AG04449 (cell line): ENCODE measurements at places on chromosomes 7 and 10.

DNA sequence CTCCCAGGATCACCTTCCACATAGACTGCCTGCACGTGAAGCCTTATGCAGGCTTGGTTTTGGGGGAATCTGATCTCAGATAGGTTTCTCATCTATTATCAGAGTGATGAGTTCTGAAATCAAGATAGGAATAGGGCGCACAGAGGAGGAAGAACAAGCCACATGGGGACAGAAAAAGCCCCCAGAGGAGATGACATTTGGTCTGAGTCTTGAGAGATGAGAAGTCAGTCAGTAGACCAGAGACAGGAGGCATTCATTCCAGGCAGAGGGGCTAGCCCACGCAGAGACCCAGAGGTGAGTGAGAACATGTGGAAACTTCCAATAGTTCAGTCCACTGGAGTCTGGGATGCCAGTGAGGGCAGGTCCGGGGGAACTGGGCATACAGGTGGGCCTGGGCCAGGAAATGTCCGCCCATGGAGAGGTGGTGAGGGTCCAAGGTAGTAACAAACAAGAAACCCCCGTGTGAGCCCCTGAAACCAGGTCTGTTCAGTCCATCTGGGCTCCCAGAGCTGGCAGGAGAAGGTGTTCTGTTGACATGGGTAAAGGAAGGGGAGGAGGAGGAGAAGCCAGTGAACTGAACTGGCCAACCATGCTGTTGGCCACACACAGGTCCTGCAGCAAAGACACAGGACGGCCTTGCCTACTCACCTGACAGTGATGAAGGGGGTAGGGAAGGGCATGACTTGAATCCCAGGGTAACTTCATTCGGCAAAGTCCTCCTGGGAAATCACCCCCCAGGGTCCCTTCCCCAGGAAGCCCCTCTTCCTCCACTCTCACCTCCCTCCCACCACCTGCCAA is 69.3 kb upstream of the SMNDC1 start:
- no peak for DNase-seq

GRCh38 chr10:62627983-62628382 is 176.5 kb upstream of the ADO start:
- no peak for DNase-seq

DNA sequence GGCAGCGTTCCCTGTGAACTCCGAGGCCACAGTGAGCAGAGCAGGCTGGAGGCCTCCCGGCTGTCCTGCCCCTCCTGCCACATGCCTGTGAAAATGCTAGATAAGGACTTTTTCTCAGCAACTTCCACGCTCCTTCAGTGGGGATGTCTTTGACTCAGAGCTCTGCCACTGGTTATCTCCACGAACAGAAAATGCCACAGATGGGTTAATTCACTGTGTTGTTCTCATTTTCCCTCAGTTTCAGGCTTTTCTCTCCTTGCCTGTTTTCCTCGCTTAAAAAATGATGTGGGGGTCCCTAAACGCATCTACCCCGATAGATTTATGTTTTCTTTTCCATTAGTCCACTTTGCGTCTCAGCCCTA is 51.3 kb downstream of the IKZF1 start:
- no peak for DNase-seq

DNA sequence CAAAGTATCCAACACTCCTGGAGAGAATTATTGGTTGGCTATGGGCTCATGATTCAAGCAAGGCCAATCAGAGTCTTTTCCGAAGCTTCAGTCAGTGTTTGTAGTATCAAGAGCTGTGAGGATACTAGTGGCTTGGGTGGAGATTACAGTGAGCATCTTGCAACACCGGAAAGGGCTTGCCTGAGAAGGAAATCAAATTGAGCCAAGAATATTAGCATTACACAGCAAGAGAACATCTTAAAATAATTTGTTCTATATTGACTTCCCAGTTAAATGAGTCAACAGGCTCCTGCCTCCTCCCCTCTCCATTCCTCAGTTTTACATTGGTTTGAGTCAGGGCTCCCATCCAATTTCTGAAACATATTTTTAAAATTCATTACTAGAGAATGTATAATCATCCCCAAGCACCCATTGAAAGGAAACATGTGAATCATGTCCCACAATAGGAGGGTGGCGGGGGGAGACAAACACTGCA is 127.4 kb downstream of the ELAPOR2 start:
- DNase-seq: peak; percentile 85

DNA sequence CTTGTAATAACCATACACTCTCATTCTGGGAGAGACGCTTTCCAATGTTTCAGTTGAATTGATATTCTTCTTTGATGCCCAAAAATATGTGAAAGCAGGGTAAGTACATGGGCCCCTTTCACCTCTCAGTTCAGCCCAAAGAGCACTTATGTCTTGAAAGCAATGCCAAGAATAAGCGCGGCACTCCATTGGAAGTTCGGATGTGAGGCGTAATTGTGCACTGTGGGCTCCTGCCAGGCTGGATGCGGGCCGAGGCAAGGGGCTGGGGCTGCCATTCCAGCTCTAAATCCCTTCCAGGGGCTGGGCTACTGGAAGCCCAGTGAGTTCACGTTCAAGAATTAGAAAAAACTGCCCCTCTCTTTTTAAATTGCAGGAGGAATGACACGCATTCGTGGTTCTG is 113.8 kb downstream of the EBF3 start:
- DNase-seq: no peak

- no peak for DNase-seq
These were observed 1.2 kb downstream of the SCIN start for GRCh38 chr7:12571691-12572090.

- DNase-seq: no peak
These were observed 14.0 kb upstream of the BLNK start for GRCh38 chr10:96285331-96285752.

DNA sequence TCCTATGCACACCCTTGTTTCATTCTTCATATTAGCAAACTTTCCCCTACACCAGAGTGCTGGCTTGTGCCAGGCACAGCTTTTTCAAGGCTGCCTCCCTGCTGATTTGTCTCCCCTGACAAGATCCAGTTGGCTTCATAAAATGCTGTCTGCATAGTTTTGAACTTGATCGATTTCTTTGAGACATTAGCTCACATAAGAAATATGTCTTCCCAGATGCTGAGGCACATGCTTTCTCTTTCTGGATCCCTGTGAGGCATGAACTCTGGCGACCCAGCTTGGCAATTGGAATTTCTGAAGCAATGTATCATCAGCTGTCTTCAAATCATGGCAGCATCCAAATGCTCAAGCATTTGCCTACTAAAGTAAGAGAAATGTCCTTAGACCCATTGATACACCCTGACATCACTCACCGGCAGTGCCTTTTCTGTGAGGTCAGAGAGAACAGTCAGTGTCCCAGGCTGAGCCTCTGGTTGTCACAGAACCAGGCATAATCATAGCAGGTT is 616.4 kb upstream of the GHITM start:
- DNase-seq: peak; percentile 4

DNA sequence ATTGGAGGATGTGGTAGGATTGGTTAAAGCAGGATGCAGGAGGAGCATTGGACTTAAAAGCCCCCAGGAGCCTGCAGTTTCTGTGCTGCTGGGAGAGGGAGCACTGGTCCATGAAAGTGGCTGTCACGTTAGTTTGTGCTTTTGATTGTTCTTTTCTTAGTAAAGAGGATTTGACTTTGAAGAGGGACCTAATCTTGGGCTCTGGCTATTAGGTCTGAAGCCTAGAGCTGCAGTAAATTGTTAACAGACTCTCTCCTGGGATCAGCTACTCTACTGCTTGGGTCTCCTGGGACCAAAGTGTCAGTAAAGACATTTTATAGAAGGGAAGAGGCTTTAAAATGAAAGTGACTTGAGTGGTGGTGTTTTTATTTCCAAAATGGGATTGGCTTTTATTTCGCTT is 3.7 kb downstream of the ZFYVE27 start:
- DNase-seq: no peak

GRCh38 chr10:61047081-61047480 is 103.1 kb upstream of the RHOBTB1 start:
- DNase-seq: no peak

- DNase-seq: no peak
These were observed 110.7 kb downstream of the WDR37 start for GRCh38 chr10:1166828-1167275.

GRCh38 chr10:69629897-69630650 is at the start of gene FAM241B:
Gene FAM241B (plus strand): TSS chr10:69630247. CDS start chr10:69631744, 1,497 bp downstream.
- no peak for DNase-seq

GRCh38 chr10:119431034-119431772 is 111.3 kb downstream of the RGS10 start:
- no peak for DNase-seq

- DNase-seq: no peak
These were observed 203.6 kb downstream of the TCF7L2 start for GRCh38 chr10:113153493-113154102.

- DNase-seq: no peak
These were observed 211.0 kb downstream of the NEBL start for GRCh38 chr10:20686015-20686635.

DNA sequence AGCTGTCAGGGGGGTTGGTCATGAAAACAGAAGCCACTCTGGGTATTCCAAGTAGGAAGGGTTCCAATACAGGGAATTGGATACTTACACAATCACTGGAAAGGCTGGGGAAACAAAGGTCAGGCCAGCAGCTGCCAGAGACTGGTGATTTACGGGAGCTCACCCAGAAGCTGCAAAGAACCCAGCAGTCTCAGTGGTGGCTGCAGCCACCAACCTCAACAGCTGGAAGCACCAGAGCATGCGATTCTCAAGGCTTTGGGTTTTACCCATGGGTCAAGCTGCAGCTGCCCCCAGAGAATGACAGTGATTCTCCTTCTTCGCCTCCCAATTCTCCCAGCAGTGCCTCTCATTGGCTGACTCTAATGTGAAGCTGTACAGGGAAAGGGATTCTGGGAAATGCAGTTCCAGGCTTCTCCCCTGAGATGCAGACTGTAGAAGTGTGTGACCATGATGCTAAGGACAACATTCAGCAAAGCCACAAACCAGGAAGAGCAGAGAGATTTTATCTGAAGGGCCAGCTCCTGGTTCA is 107.2 kb upstream of the TCF7L2 start:
- no peak for DNase-seq

GRCh38 chr7:14766747-14767146 is 135.8 kb downstream of the DGKB start:
- peak; percentile 28 for DNase-seq

GRCh38 chr10:114499630-114500190 is 95.4 kb upstream of the AFAP1L2 start:
- no peak for DNase-seq

DNA sequence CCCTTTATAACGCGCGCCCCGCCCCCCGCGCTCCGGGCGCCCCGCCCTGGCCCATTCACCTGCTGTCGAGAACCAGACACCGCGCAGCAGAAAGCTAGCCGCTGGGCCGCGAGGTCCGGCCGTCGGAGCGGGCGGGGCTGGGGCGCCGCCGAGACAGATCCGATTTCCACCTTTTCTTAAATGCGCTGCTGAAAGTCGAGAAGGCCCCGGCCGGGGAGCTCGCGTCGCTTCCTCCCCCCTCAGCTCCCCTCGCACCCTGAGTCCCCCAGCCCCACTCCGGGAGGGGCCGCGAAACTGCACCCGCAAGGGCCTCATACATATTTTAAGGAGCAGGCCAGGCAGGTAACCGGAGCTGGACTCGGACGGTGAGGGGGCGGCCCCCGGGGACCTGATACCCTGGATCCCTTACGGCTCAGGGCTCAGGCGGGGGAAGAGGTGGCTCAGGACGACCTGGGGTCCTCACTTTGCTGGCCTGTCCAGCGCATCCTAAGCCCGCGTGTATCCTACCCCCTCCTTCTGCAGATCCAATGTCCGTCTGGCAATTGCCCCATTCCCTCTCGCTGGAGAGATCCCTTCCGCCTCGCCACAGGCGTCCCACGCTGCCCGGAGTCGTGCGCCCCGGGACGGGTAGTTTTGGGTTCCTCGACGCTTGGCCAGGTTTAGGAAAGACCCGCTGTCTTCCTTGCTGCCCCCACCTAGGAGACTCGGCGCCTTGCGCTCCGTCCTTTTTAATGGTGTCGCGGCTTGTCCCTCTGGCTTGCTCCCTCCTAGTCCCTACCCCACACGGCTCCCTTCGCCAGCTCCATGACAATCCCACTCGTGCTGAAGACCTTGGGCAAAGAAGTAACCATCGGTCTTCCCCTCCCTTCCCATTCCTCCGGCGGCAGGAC is 170.6 kb downstream of the UBE2H start:
- no peak for DNase-seq

GRCh38 chr10:52780391-52781155 is 8.0 kb upstream of the MBL2 start:
- DNase-seq: no peak

DNA sequence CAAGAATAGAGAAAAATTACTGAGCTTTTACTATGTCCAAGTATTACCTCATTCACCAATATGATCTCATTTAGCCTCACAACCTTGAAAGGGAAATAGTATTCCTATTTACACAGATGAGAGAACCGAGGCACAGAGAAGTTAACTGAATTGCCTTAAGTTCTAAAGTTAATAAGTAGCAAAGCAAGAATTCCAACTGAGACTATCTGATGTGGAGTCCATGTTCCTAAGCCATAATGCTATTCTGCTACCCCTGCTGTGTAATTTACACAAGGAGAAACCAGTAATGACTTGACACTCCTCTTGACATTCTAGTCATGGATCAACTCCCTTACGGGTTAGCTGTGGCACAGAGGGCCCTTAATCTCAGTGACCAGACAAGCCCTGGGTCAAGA is 60.7 kb downstream of the ABCB4 start:
- no peak for DNase-seq

DNA sequence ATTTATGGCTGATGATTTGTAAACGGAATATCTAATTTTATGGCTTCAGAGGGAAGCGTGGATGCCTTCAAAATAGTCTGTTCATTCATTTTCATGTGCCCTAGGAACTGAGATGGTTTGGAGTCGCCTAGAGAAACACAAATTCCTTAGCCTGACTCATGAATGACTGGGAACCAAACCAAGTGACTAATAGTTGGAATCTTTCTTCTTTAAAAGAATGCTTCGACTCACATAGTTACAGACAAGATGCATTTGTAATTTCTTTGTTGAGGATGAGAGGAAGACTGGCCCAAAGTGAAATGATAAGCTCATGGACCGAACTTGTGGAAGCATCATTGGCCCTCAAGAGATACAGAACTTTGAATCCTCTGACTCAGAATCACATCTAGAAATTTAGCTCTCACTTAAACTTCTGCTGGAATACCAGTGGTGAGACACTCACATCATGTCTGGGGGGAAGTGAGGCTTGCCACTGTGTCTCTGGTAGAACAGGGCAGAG is 1107.2 kb downstream of the NRG3 start:
- peak; percentile 77 for DNase-seq

DNA sequence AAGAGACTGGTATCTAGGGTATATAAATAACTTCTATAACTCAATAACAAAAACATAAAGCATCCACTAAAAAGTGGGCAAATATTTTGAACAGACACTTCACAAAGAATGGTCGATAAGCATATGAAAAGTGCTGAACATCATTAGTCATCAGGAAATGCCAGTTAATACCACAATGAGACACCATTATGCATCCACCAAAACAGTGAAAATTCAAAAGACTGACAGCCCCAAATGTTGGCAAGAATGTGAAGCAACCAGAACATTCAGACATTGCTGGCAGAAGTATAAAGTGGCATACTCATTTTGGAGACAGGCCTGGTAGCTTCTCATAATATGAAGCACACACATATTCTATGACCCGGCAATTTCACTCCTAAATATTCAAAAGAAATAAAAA is 26.5 kb upstream of the GSAP start:
- no peak for DNase-seq

- DNase-seq: no peak
These were observed 159.9 kb downstream of the ZNF365 start for GRCh38 chr10:62534031-62534430.

GRCh38 chr7:30470163-30470770 is 8.3 kb downstream of the NOD1 start:
- no peak for DNase-seq

GRCh38 chr10:101506829-101507661 is 81.0 kb downstream of the POLL start:
- DNase-seq: no peak

- no peak for DNase-seq
These were observed 88.6 kb downstream of the USP6NL start for GRCh38 chr10:11522821-11523245.

- no peak for DNase-seq
These were observed 9.4 kb downstream of the PDK4 start for GRCh38 chr7:95586951-95587301.
